AG04449 (cell line): ENCODE measurements at places on chromosomes 1 and 21.

- DNase-seq: no peak
Measured at GRCh38 chr1:167443757-167444156, 74.6 kb downstream of the CD247 start.

DNA sequence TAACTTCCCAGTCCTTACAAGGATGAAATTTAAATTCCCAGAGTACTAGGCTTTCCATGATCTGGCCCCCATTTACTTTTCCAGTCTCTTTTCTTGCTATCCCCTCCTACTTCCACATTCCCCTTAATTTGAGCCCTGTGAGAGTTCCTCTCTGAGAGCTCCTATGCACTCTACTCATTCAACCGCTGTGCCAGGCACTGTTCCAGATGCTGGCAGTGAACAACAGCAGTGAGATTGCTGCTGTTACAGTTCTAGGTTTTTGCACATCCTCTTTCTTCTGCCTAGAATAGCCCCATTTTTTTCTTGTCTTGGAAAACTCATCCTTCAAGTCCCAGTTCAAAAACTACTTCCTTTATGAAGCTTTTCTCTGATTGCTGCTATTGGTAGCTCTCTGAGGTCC is 18.8 kb downstream of the ATF6 start:
- no peak for DNase-seq

DNA sequence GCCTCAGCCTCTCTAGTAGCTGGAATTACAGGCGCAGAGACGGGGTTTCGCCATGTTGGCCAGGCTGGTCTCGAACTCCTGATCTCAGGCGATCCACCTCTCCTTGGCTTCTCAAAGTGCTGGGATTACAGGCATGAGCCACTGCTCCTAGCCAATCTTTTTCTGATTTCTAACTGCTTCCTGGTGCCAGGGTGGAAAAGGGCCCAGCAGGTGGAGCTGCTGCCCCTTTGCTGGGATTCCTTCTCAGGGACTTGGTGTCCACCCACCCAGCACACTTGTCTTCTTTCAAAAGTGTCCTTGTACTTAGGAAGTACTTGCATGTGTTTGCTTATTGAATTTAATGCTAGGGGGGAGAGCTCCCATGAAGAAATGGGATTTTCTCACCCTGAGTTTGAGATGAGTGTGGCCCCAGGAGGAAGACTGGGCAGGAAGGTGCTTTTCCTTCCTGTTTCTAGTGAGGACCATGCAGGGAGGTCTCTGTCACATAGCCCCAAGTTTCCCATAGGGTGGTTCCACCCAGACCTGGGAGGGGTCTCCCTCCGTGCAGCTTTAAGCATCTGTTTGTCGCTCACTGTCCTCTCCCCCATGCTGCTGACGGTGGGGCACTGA is 14.2 kb downstream of the UTP11 start:
- no peak for DNase-seq

DNA sequence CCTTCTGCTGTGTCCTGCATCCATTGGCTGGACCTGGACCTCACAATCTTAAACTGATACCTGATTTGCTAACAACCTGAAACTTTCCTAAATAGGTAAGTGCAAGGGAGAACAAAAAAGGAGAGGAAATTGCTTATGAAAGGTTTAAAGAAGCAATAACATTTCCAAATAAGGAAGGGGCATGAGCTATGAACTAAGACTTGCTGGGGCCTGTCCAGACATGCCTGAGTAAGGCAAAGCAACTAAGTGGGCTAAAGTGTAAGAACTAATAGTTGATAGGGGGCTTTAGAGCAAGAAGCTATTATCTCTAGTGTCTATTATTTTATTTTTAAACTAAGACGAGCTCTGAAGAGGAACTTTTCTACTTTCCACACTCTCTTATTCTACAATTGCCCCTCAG is 11.6 kb downstream of the JMJD4 start:
- DNase-seq: no peak

GRCh38 chr1:115242543-115242942 is 95.5 kb downstream of the NGF start:
- DNase-seq: no peak

GRCh38 chr1:241532864-241533263 is 686 bp downstream of the KMO start:
- no peak for DNase-seq

GRCh38 chr1:55542901-55543504 is 327.8 kb upstream of the USP24 start:
- DNase-seq: peak; percentile 50

GRCh38 chr1:224404916-224405603 is 29.5 kb downstream of the WDR26 start:
- no peak for DNase-seq
